ENCODE measurements at places on chromosomes 16 and 17.

DNA sequence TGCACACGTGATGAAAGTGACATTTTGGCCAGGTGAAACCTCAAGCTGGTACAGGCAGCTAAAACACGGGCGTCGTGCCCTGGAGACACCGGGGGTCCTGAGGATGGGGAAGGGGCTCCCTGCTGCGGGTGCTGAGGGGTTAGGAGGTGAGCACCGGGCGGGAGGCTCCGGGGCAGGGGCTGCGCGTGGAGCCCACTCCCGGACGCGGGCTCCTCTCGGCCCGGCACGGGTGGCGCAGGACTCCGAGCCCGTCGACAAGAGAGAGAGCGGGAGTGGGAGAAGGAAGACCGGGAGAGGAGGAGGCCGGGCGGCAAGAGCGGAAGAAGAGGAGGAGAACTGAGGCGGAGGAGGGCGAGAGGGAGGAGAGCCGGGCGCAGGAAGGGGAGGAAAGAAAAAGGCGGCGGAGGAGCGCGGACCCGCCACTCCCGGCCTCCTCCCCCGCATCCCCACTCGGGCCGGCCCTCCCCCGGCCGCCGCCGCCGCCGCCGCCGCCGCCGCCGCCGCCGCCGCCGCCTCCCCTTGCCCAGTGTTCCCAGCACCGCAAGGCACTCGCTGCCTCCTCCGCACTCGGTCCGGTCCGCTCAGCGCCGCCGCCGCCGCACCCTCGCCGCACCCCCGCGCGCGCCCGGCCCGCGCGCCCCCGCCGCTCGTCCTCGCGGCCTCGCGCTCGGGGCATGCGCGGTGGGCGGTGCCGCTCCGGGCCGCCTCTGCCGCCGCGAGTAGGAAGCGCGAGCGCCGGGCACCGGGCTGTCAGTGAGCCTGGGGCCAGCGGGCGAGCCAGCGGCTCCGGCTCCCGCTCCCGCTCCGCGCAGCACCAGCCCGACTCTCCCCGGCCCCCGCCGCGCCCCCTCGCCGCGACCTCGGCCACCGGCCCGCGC, at the start of gene PRKCA:
Gene PRKCA (plus strand): TSS at position 750 of the 878 bp plus-strand sequence.
- DNase-seq, result peak; percentile 92

- no peak for DNase-seq
Observed at GRCh38 chr17:49512296-49513043, 17.4 kb downstream of the NGFR start.

DNA sequence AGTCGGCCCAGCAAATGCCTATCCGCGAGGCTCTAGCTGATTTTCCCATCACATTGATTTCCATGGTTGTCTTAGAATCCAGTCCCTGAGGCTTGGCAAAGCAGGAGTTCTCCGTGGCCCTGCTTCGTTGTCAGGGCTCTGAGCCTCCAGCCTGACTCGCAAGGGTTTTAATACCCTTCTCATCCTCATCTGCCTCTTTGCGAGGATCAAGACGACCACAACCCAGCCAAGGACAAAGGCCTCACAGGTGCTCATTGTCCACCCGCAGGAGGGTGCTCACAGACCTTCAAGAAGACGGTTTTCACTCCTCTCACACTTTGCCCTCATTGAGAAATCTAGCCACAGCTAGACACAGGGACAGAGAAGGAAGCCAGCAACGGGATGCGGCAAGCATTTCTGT, 610.8 kb downstream of the KCNJ18 start:
- DNase-seq, result no peak

DNA sequence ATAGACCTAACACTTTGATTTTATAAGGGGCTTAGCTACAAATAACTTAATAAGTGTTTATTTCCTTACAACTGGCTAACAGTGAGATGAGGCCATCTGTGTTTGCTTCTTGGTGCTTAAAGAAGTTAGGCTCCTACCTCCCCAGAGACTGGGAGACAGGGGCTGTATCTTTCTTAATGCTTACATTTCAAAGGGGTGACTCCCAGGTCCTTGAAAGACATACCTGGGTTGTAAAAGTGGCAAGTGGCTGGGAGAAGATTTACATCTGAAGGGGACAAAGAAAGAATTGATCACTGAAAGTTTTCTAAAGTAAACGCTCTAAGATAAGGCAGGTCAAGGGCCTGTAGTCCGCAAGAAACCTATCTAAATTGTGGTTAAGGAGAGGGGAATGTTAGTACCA, 196.8 kb downstream of the CNTNAP4 start:
- no peak for DNase-seq

GRCh38 chr17:7261379-7262191, 693 bp downstream of the CLDN7 start:
- no peak for DNase-seq

GRCh38 chr17:40320756-40321523, 12.0 kb downstream of the RARA start:
- DNase-seq, result no peak

DNA sequence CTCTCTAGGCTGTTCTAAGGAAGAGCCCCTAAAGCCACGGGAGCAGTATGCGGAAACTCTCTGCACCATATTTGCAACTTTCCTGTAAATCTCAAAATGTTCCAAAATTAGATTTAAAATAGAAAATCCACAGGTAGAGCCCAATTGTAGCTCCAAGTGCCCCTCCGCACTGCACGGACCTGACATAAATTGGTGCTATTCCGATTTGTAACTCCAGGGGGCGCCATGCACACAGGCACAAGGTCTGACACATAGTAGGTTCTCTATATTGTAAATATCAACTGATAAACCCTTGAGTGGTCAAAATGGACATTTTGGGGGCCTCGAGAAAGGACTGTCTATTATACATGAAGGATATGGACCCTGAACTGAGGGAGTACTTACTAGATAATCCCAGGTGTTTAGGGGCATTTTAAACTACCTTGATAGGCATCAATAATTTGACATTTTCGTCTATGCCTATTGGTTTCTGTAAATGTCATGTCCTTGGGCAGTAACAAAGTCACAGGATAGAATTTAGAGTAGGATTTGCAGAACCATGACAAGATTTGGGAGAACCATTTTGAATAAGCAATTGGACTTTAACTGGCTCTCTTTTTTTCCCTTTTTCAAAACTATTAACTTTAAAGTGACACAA, 36.6 kb upstream of the TMEM132E start:
- DNase-seq, result peak; percentile 44
